ENCODE measurements at places on chromosomes 5 and 9. TPM values are rescaled to one million over a fixed set of nuclear protein-coding genes. Genes with fewer than 3 reads are reported as not detected.

DNA sequence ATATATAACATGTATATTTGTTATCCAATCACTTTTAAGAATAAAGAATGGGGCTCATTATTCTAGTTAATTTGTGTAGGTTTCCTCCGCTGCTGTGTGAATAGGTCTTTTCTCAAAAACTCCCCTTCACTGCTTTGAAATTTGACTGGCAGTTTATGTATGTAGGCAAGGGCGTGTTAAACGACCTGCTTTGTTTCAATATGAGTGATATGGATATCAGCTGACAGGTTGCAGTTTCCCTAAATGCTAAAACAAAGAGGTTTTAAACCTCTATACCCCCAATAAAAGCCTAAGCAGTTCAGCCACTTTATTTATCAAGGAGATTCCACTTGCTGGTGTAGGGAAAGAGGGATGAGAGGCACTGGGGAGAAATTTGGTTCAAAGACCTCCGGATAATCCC, 159.6 kb downstream of the TMEM167A start:
- DNase-seq, result no peak

- no peak for DNase-seq
Observed at GRCh38 chr9:75591972-75592371, 298.5 kb upstream of the PCSK5 start.

- DNase-seq, result no peak
Observed at GRCh38 chr5:112312295-112313275, 106.5 kb downstream of the EPB41L4A start.

DNA sequence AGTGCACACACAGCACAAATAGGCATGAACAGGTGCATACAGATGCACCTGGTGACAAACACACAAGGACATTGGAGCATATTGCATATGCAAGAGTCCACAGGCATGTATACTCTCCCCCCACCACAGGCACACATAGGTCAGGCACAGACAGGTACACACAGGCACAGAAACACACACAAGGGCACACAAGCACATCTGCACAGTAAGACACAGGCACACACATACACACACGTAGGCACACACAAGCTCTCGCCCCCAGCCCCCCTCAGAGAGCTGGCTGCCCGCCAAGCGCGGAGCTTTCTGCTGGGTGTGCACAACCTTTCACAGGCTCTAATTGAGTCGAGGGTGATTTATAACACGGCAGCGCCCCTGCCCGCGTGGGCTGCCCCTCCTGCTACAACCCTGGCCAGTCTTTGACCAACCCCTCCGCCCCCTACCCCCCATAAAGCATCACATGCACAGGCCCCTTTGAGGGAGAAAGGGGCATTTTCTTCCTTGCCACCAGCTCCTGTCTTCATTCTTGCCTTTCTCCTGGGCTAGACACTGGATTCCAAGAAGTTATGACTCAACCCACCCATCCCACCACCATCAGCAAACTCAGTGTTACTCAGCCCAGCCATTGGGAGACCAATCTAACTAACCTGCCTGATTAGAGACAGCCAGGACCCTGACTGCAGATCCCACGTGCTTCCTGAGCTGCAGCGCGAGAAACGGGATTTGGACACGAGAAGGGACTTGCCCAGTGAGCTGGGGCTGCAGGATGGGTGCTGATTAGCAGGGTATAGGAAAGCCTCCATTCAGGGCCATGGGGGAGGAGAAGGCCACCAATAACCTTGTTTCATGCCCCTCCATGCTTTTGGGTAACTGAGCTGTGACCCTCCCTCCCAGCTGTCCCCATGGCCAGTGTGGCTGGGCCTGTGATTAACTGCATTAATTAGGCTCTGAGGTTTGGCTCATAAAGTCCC, 42.8 kb upstream of the PSD2 start:
- DNase-seq, result no peak

- no peak for DNase-seq
Observed at GRCh38 chr5:23840083-23840482, 332.7 kb downstream of the PRDM9 start.

- no peak for DNase-seq
Observed at GRCh38 chr9:33465096-33465495, 8.6 kb downstream of the NOL6 start.

DNA sequence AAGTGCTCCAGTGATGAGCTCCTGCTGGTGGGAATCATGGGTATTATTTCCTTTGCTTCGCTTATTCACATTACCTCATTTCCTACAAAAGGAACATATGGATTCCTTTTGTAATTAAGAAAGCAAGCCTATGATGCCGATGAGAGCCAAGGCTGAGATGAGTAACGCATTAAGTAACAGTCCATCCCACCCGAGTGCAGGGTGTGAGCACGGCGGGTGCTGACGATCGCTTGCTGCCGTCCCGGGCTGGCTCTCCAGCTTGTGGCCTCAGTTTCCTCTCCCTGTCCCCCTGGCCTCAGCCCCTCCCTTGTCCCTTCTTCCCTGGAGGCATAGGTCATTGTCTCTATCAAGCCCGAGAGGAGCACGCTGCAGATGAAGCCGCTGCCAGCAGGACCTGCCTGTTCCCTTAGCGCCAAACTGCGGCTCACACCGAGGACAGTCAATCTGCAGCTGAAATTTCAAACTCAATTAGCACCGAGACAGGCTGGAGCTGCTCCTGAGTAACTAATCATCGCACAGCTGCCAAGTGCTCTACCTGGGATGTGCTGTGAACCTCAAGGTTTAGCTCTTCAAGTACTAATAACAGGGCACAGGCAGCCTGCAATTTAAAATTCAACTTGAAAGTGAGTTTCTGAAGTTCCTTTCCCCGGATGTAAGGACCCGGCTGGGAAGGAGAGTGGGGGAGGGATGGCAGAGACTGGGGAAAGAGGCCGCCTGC, 115.2 kb upstream of the RAPGEF1 start:
- DNase-seq, result no peak

GRCh38 chr9:69223605-69224004, 49.5 kb downstream of the TJP2 start:
- peak; percentile 16 for DNase-seq

DNA sequence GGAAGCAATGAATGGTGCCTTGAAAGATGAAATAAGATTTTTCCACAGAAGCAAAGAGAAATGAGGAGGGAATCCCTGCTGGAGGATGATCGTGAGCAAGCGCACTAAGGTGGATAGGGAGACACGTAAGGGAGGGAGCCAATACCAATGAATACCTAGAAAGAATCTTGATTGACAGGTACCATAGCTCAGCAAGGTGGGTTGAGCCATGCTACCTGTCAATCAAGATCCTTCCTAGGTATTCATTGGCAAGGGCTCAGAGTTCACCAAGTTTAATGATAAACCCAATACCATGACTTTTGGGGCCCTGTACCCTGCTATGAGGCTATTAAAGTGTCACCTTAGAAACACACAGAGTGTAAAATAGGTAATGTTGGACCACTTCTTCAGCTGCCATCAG, 226.8 kb downstream of the GRIA1 start:
- no peak for DNase-seq

DNA sequence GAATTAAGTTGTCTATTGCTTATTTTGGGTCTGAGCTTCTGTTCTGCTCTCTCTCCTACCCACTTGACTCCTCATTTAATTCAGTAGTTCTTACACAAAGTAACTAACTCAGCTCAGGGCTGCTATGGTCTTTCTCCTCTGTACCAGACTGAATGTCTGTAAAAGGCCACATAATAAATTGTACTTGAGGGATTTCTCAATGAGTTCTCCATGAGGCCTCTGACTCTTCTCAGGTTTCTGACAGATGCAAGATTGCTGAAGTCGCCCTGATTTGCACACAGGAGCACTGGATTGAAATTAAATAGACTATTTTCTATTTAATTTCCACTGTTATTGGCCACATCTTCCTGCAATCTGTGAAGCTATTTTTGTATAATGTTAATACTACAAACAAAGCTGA, 2.9 kb downstream of the IQGAP2 start:
- DNase-seq, result no peak

The TNFSF15 gene
- total RNA-seq, result not detected
